CD4-positive, alpha-beta T cell treated with Interleukin-4 for 1 hour (primary cell): ENCODE measurements at places on chromosomes 6 and 20.

DNA sequence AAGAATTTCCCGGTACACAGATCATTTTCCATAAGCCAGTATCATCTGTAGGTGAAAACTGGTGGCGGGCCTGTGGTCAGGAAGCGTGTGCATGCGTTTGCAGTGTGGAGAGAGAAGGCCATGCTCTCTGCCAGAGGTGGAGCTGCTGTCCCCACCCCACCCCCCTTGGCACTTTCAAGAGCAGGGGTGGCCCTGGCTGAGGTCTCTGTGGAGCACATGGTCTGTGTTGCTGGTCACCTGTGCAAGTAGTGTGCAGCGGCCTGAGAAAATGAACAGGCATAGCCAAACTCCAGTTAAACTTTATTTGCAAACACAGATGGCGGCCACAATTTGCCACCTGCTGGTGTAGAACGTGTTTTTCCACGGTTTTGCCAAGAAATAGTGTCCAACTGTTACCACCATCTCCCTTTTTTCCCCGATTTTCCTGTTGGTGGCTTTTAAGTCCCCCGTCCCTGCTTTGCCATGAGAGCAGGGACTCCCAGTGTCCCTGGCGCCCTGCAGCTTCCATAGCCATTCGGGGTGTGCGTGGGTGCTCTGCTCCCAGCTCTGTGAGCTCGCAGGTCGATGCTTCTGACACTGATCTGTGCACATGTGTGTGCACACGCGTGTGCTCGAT is 2.5 kb downstream of the ADRM1 start:
- no peak for DNase-seq

DNA sequence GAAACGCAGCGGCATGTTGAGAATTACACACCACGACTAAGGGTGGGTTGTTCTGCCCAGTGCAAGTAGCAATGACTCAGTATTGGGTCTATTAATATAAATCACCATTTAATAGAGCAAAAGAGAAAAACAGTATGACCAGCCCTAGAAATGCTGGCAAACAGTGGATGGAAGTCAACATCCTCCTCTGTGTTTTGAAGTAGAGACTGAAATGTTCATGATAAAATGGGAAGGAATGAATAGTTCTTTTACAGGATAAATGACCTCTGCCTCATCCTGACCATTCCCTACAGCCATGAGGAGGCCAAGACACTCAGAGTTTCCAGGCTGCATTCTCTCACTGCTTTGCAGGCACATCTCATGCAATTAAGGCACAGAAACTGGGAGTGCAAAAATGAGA is 111.8 kb downstream of the PSMB1 start:
- no peak for DNase-seq

- no peak for DNase-seq
Measured at GRCh38 chr6:167776906-167777627, 49.6 kb upstream of the AFDN start.

- no peak for DNase-seq
Measured at GRCh38 chr6:23783901-23784300, 342.1 kb upstream of the NRSN1 start.

DNA sequence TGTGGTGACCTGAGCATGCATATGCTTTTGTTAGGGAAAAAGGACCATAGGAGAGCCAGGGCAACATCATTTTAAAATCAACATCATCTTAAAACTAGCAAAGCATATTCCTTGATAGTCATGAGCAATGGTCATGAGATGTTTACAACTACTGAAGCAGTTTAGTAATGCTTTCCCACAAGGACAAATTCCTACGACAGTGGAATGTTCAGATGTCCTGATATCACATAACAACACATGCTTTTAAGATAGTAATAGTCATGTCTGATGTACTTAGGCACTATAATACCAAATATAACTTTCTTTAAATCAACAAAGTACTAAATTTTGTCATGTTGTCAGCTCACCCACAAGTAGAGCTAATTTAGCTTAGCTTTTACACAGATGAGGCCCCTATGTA is 370.3 kb downstream of the HTR1B start:
- DNase-seq: no peak

DNA sequence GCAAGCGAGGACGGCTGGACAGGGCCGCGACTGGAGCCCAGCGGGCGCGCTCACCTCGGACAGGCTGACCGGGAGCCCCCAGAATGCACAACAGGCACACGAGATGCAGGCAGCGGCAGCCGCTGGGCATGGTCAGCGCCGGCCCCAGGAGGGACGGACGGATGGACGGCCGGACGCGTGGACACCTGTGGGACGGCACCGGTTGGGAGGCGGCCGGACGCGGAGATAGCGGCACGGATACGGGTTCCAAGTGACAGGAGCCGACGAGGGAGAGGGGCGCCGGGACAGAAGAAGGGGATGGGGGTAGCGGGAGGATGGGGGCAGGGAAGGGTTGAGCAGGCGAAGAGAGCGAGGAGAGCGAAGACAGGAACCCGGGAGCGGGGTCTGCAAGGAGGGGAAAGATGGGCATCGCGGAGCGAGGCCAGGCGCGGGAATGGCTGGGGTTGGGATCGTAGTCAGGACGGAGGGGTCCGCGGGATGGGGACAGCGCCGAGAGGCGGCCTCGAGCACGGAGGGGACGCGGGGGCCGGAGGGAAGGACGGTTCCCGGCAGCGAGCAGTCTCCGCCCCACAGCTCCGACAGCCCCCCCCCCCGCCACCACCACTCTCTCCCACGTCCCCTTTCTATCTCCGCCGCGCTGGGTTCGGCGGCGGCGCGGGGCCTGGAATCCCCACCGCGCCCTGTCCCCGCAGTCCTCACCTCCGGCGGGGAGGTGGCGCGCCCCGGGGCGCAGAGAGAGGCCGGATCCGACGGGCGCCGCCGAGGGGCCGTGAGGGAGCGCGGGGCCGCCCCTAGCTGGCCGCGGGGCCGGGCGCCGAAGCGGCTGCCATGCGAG is 435 bp downstream of the DLK2 start:
- DNase-seq: peak; percentile 30

DNA sequence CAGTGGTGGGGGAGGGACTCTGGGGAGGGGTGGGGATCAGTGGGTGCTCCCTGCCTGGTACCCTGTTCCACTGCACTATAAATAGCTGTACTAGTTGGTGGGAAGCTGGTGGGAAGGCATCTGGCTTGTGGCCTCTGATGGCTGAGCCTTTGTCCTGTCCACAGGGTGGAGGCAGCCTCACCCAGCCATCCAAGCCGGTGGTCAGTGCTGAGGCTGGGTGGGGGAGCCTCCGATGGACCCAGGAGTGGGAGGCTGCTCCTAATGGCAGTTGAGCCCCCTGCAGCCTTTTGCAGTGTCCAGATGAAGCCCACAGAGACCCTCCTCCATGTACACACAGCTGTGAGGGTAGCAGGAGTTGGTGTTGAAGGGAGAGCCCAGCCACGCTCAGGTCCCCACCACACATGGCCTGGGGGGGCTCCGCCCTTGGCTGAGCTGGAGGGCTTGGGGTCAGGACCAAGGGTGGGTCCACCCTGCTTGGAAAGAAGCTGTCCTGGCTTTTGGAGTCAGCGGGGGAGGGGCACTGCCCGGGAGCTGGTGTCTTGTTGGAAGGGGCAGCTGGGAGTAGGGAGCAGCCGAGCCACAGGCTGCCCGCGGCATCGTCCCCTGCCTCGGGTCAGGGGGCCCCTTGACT is 2.5 kb downstream of the PPDPF start:
- no peak for DNase-seq

GRCh38 chr6:38671885-38672467 is 31.0 kb downstream of the GLO1 start:
- DNase-seq: peak; percentile 59

DNA sequence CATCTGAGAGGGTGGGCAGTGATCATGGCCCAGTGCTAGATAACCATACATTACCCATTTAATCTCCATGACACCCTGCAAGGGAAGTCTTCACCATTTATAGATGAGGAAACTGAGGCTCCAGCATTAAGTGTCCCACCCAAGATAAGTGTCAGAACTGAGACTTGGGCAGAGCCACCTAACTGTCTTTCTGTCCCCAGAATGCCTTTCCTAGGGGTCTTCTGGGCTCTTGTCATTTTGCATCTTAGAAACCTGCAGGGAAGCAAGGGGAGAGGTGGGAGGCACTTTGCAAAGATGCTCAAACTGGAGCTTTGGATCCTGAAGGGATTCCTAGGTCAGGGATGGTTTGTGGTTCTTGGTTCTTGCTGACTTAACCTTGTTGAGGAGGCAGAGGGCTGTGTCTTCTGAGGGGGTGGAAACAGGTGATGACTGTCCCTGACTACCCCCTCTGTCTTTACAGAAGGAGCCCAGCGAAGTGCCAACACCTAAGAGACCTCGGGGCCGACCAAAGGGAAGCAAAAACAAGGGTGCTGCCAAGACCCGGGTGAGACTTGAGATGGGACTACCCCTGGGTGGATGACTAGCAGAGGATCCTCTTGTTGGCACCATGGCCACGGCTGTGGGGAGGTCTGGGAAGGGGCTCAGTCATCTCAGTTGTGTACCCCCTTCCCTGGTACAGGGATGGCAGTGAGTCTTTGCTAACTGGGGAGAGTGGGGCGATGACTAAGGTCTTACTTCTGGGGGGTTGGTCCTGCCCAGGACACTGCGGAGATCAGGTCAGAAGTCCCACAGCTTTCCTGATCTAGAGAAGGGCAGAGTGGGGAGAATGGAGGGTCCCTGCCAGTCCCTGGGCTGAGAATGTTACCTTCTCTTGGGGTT is 5.8 kb downstream of the HMGA1 start:
- DNase-seq: no peak

GRCh38 chr6:129882510-129883023 is 21.5 kb upstream of the TMEM244 start:
- DNase-seq: no peak

GRCh38 chr6:107075951-107076381 is 39.3 kb downstream of the BEND3 start:
- DNase-seq: no peak

DNA sequence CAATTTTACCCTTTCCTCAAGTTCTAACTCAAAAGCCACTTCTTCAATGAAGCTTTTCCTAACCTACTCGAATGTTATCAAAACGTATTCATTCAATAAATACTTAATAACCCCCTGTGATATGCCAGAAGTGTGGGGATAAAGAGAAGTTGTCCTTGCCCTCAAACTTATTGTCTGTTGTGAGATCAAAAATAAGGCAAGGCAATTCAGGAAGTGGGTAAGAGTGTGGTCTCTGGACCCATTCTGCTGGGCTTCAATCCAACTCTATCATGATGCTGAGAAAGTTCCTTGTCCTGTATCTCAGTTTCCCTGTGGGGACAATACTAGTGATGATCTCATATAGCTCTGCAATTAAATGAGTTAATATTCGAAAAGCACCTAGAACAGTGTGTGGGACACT is 92.8 kb downstream of the PRDM1 start:
- no peak for DNase-seq

DNA sequence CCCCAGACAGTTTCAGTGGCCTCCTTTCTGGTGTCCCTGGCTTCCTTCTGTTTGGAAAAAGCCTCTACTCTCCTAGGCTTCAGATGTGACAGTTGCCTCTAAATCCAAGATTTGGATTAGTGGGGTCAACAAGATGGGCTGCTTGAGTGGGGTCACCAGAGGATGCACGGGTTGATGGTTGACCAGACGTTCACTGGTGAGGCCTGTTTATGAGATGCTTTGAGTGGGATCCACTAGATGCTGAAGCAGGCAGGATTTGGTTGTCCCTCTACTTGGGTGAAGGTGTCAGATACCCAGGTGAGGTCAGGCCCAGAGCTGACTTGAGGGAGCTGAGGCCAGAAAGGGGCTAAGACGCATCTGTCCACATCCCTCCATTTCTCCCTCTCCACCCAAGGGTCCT is 8.1 kb upstream of the DLGAP4 start:
- DNase-seq: no peak

DNA sequence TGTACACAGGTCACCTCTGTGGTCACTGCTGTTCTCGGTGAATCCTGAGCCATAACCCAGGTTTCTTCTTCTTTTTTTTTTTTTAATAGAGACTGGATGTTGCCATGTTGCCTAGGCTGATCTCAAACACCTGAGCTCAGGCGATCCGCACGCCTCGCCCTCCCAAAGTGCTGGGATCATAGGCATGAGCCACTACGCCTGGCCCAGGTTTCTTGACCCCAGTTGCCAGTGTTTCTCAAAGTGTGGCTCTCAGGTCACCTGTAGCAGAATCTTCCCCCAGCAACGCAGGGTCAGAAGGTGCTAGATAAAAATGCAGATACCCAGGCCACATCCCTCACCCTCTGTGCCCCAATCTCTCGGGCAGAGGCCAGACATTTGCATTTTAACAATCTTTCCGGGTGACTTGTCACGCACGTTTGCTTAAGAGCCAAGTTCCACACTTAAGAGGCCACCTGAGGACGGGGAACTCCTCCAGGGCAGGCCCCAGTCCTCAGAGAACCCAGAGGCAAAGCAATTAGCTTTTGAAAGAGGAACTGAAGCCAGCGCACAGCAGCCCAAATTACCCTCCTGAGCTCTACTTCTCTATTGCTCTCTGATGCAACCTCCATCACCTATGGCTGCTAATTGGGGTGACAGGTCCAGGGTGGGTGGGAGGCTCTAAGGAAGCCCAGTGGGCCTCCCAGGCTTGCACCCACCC is 81.8 kb downstream of the NFATC2 start:
- peak; percentile 63 for DNase-seq

- DNase-seq: peak; percentile 69
Measured at GRCh38 chr20:58308680-58309527, 611 bp upstream of the RAB22A start.

- DNase-seq: no peak
Measured at GRCh38 chr6:40923326-40923725, 115.7 kb downstream of the UNC5CL start.

DNA sequence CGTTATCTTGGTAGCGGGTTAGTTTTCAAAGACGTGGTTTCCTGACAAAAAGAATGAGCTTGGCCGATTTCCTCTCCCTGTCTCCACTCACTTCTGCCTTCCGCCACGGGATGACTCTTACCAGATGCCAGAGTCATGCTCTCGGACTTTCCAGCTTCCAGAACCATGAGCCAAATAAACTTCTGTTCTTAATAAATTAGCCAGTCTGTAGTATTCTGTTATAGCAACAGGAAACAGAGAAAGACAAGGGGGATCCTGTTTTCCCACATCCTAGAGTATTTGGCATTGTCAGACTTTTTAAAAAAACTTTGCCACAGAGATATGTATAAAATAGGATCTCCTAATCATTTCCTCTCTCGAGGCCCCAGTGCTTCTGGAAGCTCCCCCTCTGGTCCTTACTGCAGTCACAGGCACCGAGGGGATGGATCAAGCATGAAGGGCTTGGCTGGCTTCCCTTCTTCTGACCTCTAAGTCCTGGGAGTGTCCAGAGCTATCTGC is 84.9 kb upstream of the NAA20 start:
- DNase-seq: peak; percentile 37

DNA sequence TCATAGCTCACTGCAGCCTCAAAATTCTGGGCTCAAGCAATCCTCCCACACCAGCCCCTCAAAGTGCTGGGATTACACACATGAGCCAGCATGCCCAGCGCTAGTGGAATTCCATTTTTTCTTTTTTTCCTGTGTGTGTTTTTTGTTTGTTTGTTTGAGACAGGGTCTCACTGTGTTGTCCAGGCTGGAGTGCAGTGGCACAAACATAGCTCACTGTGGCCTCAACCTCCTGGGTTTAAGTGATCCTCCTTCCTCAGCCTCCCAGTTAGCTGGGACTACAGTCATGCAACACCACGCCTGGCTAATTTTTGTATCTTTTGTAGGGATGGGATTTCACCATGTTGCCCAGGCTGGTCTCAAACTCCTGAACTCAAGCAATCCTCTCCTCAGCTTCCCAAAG is 14.1 kb upstream of the PARD6B start:
- DNase-seq: no peak
